ENCODE measurements at places on chromosomes 6 and 20. TPM values are rescaled to one million over a fixed set of nuclear protein-coding genes. Genes with fewer than 3 reads are reported as not detected.

ENPP5 gene
- total RNA-seq: 5.3 TPM

QKI gene
- 145 TPM for total RNA-seq

NFKBIE gene
- 5.4 TPM for total RNA-seq

TUBB2B gene
- total RNA-seq: 2.9 TPM

SLC22A3 gene
- total RNA-seq: 1.5 TPM

NCOA7 gene
- total RNA-seq: 90.3 TPM

EYA2 gene
- 1.6 TPM for total RNA-seq

FAM209A gene
- total RNA-seq: not detected

NRN1 gene
- 0.65 TPM for total RNA-seq

COL21A1 gene
- 29.5 TPM for total RNA-seq

NDRG3 gene
- 23.1 TPM for total RNA-seq

SNAP25 gene
- total RNA-seq: 0.65 TPM

OR2B6 gene
- not detected for total RNA-seq

NFATC2 gene
- 0.36 TPM for total RNA-seq

ASIP gene
- total RNA-seq: not detected

BYSL gene
- 4.2 TPM for total RNA-seq

DYNLRB1 gene
- 144 TPM for total RNA-seq

POU3F2 gene
- not detected for total RNA-seq

SERPINB1 gene
- total RNA-seq: 22.1 TPM

TUBE1 gene
- total RNA-seq: 38.2 TPM

ZSCAN23 gene
- 12.0 TPM for total RNA-seq

MYO6 gene
- 16.4 TPM for total RNA-seq

RIPPLY2 gene
- not detected for total RNA-seq

CCDC170 gene
- total RNA-seq: 0.82 TPM

SULF2 gene
- 1.9 TPM for total RNA-seq

SLC22A7 gene
- not detected for total RNA-seq

GLP1R gene
- total RNA-seq: not detected

FAM162B gene
- 1.6 TPM for total RNA-seq

LCA5 gene
- 12.1 TPM for total RNA-seq

TMEM200A gene
- 61.5 TPM for total RNA-seq
